ENCODE measurements at places on chromosomes 16 and 17.

GRCh38 chr17:49859991-49860953, 12.4 kb upstream of the TAC4 start:
- no peak for DNase-seq

- DNase-seq: no peak
These were observed 2.1 kb downstream of the ZNF750 start for GRCh38 chr17:82837586-82838320.

DNA sequence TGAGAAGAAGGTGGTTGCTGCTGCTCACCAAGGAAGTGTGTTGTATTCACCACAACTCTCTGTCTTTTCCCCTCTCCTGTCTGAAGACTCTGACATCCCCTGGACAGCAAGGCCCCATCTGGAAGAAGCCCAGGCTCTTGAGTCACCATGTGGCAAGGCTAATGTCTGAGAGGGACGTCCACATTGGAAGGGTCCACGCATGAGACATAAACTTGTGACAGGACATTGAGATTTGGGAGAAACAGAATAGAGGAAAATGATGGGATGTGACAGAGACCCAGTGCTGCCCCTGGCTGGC, 176.5 kb downstream of the IRF8 start:
- DNase-seq: no peak

GRCh38 chr17:2684549-2684948, 27.0 kb downstream of the CLUH start:
- DNase-seq: no peak

GRCh38 chr17:50272711-50273653, 1.3 kb upstream of the TMEM92 start:
- no peak for DNase-seq

- DNase-seq: no peak
These were observed 16.7 kb upstream of the SLC12A3 start for GRCh38 chr16:56848029-56848936.

- DNase-seq: peak; percentile 21
These were observed 73.2 kb downstream of the NT5M start for GRCh38 chr17:17376362-17376761.

DNA sequence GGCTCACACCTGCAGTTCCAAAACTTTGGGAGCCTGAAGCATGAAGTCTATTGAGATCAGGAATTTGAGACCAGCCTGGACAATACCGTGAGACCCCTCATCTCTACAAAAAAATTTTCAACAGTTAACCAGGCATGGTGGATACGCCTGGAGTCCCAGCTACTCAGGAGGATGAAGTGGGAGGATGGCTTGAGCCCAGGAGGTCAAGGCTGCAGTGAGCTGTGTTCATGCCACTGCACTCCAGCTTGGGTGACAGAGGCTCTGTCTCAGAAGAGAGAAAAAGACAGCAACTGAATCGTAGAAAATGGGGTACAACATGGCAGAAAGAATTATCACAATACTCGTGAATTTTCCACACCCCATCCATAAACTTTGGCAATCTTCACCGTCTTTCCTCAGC, 3.2 kb downstream of the CRK start:
- no peak for DNase-seq

- DNase-seq: no peak
These were observed 10.1 kb downstream of the AFMID start for GRCh38 chr17:78197147-78197832.

DNA sequence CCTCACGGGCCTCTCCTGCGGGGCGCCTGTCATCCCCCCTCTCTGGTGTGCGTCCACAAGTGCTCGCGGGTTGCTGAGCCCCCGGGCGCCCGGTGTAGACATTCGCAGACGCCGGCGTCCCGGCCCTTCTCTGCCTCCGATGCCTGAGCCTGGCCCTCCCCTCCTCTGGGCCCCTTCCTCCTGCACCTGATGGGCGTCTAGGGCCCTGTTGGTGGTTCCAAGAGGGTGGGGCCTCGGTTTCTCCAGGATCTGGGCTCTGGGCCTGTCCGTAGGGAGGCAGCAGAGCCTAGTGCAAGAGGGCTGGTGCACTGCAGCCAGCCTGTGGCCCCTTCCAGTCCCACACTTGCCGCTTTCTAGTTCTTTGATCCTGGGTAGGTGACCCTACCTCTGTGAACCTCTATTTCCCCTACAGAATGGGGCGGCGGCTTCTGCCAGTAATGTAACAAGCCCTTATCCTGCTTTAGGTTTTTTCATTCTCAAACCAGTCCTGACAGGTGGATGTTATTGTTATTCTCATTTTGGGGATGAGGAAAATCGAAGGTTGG, 623 bp downstream of the E4F1 start:
- no peak for DNase-seq

- DNase-seq: no peak
These were observed at the start of gene TNK1 for GRCh38 chr17:7380855-7381683. Gene TNK1, plus strand, starts transcription at chr17:7381089. Its CDS starts 1,838 bp downstream, at chr17:7382927.

- DNase-seq: no peak
These were observed 135.8 kb downstream of the SKAP1 start for GRCh38 chr17:48294020-48294805.

DNA sequence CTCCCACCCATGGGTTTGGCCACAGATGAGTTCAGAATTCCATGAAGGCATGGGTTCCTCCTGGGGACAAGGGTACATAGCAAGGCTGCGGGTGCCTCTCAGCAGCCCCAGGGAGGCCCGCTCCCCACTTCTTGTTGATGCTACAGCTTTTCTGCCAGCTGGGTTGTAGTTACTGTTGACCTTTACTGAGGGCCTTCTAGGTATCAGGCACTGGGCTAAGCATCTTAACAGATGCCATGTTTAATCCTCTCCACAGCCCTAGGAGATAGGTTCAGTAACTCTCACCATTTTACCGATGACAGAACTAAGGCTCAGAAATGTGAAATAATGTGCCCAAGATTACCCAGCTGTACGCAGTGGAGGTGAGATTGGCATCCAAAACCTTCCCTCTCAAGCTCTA, 54.3 kb upstream of the DLX4 start:
- DNase-seq: no peak

GRCh38 chr17:80849119-80849518, 142.5 kb upstream of the CHMP6 start:
- no peak for DNase-seq

- no peak for DNase-seq
These were observed 1.8 kb upstream of the VPS4A start for GRCh38 chr16:69309316-69309715.

DNA sequence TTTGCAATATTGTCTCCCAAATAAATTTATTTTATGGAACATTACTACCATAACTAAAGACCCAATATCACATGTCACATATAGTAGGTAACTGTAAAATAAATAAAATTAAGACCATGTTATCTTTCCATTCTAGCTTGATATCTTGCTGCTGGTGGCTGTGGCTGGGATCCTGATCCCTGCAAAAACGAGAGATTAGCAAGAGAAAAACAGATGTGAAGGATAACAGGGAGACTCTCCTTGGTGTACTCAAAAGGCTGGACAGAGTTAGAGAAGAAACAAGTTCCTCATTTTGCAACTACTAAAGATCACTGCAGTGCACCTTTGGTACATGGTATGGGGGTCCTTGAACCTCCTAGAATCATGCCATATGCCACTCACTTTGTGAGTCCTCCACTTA, 49.7 kb downstream of the ARHGAP27 start:
- no peak for DNase-seq

GRCh38 chr16:23035240-23035639, 114.0 kb downstream of the USP31 start:
- DNase-seq: no peak

DNA sequence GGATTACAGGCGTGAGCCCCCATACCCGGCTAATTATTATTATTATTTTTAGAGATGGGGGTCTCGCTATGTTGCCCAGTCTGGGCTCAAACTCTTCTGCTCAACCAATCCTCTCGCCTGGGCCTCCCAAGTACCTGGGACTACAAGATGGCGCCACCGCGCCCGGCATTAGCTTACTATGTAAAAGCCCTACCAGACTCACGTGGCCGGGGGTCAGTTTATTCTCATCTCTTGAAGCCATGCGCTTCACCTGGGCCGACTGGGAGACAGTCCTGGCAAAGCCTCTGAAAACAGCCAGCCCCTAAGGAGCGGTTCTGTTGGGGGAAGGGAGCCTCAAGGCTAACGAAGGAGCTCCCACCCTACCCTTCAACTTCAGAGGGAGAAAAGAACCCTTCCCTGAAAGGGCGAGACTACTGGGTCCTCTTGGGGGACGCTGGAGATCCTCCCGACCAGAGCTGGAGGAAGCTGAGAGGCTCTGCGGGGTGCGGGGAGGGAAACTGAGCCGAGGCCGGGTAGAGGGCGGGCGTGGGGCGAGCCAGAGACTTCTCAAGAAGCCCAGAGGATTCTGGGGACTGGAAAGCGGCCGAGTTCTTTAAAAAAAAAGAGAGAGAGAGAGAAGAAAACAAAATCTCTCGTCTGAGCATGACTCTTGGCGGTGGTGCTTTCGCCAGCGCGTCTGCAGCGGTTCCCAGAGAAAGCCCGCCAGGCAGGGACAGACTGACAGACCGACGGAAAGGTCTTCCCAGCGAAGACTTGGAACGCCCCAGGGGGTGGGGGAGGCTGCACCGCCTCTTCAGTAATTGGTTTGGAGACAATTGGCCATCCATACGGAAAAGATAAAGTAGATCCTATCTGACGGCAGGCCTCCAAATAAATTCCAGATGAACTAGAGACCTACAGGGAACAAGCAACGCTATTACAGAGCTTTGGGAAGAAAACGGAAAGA, 5.6 kb upstream of the TUBG2 start:
- DNase-seq: peak; percentile 74

- DNase-seq: no peak
These were observed 29.8 kb downstream of the POLR2A start for GRCh38 chr17:7513850-7514419.

DNA sequence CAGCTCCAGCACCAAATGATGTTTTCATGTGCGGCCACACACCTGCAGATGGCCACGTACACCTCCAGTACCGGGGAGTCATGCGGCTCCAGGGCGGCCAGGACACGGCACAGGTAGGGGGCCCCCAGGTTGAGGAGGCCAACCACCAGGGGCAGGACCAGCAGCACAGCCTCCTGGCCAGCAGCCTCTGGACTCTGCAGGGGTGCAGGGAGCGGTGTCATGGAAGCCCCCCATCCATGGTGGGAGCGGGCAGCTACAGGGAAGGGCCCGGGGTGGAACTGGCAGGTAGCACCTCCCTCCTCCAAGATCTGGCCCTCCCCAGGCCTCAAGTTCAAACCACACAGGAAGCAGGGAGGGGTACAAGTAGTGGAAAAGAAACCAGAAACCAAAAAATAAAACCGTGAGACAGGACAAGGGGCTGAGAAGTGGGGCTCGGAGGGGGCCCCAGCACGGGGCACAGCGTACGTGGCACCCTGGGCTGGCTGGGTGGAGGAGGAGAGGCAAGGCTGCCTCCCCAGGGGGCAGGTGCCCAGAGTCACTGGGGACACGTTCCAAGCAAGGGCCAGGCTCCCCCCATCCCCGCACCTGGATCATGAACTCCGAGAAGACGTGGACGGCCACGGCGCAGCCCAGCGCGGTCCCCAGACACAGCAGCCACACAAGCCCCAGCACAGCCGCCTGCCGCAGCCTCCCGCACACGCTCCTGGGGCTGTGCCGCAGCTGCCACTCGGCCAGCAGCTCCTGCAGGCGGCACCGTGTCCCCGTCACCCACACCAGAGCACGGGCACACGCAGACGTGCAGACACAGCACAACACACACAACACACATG, 7.4 kb downstream of the TMC6 start:
- DNase-seq: no peak

DNA sequence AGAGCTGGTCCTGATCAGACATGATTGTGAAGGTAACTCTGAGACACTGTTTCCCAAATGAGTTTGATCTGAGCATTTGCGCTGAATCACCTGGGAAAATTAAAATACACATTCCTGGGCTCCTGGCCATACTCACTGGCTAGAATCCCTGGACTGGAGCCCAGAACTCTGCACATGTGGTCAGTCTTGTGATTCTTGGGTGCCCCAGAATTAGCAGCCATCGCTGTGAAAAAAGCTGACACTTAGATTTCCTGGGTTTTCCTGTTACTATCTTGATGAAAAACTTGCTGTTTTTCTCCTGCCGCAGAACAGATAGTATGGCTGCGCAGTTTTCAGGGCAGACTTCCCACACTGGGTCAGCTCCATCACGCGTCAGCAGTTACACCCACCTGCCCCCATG, 24.6 kb downstream of the NECAB2 start:
- DNase-seq: no peak

DNA sequence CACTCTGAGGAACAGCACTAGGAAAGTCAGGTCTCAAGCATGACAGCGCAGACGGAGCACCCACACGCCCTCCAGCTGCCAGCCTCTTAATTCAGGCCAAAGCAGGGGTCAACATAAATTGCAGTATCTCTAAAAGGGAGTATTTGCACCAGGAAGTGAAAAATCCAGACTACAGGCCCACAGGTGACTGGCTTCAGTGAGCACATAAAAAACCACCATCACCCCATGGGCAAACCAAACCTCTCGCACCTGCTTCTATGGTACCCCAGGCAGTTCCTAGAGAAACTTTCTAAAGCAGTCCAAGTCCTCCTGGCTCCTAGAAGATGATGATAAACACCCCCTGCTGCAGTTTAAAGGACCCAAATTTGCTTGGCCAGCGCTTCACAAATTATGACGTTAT, 129.8 kb downstream of the ZNF423 start:
- DNase-seq: no peak

DNA sequence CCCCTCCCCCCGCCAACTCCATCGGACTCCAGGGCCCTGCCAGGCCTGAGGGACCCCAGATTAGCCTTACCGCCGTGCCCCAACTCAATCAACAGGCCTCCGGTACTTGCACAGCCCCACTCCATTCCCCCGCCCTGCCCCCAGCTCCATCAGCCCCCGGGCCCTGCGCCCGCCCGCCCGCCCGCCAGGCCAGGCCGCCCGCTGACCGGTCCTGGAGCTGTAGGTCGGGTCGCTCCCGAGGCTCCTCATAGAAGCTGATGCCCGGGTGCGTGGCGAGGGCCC, 308 bp downstream of the GTF3C1 start:
- no peak for DNase-seq

- no peak for DNase-seq
These were observed 1.2 kb upstream of the SECTM1 start for GRCh38 chr17:82334622-82335394.

DNA sequence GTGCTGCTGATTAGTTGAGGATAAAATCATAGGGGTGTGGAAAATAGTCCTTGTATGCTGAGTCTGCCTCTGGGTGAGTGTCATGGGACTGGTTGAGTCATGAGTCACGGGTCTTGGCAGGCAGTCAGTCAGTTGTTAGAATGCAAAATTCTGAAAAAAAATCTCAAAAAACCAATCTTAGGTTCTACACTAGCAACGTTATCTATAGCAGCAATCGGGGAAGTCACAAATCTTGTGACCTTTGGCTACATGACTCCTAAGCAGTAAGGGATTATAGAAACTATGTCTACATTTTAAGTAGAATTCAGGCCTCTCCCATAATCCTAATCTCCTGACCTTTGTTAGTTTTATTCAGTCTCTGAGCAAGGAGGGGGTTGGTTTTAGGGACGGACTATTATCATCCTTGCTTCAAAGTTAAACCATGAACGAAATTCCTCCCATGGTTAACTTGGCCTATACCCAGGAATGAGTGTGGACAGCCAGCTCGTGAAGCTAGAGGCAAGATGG, 18.0 kb upstream of the PMFBP1 start:
- peak; percentile 4 for DNase-seq
